ENCODE measurements at places on chromosomes 11 and 22. TPM values are rescaled to one million over a fixed set of nuclear protein-coding genes. Genes with fewer than 3 reads are reported as not detected.

- H3K4me3 ChIP-seq: no peak overlapping the region
- peaks cover 9% of the 10 kb centered on the region for H3K36me3 ChIP-seq
- no peak for DNase-seq
- H3K4me1 ChIP-seq: no peaks in the 10 kb centered on the region
- H3K27me3 ChIP-seq: no peaks in the 10 kb centered on the region
Measured at GRCh38 chr11:46377831-46378230, 3.6 kb upstream of the MDK start.

- H3K27ac ChIP-seq: no peak overlapping the region
- no peak overlapping the region for H3K4me3 ChIP-seq
- H3K36me3 ChIP-seq: no peaks in the 10 kb centered on the region
Measured at GRCh38 chr22:46953968-46954765, 191.7 kb downstream of the TBC1D22A start.

DNA sequence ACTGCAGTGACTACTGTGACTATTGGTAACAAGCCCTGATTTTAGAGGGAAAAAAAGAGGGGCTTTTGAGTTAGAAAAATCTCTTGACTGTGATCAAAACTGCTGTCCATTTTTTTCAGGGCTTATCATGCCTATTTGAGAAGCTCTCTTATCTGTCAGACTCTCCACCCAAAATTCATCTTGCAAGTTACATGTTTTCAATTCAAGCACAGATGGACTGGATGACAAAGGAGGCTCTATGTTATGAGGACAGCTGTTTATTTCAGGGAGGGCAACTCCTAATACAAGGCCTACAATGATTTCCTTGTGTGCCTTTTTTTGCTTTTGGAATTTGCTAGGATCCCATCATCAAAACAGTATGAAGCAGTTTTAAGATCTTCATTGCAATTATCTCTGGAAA lies 35.2 kb upstream of the USP47 start:
- DNase-seq: no peak
- no peaks in the 10 kb centered on the region for H3K36me3 ChIP-seq
- no peak overlapping the region for H3K4me3 ChIP-seq
- no peak overlapping the region for H3K27ac ChIP-seq
- no peaks in the 10 kb centered on the region for H3K4me1 ChIP-seq
- no peaks in the 10 kb centered on the region for H3K27me3 ChIP-seq

IGLL1 gene
- not detected for total RNA-seq

GRCh38 chr22:30717952-30718351 lies 23.3 kb downstream of the OSBP2 start:
- DNase-seq: no peak
- H3K4me3 ChIP-seq: no peak overlapping the region
- H3K27me3 ChIP-seq: no peaks in the 10 kb centered on the region
- H3K36me3 ChIP-seq: no peaks in the 10 kb centered on the region
- H3K4me1 ChIP-seq: no peaks in the 10 kb centered on the region

KIF18A gene
- total RNA-seq: 0.50 TPM

Data from kidney (tissue), 22 donors.